Body of pancreas (tissue), 4 donors: ENCODE measurements at places on chromosomes 16 and 17. TPM values are rescaled to one million over a fixed set of nuclear protein-coding genes. Genes with fewer than 3 reads are reported as not detected.
A peak's percentile ranks its signal among the peaks of the same experiment; 100 is the strongest.

DNA sequence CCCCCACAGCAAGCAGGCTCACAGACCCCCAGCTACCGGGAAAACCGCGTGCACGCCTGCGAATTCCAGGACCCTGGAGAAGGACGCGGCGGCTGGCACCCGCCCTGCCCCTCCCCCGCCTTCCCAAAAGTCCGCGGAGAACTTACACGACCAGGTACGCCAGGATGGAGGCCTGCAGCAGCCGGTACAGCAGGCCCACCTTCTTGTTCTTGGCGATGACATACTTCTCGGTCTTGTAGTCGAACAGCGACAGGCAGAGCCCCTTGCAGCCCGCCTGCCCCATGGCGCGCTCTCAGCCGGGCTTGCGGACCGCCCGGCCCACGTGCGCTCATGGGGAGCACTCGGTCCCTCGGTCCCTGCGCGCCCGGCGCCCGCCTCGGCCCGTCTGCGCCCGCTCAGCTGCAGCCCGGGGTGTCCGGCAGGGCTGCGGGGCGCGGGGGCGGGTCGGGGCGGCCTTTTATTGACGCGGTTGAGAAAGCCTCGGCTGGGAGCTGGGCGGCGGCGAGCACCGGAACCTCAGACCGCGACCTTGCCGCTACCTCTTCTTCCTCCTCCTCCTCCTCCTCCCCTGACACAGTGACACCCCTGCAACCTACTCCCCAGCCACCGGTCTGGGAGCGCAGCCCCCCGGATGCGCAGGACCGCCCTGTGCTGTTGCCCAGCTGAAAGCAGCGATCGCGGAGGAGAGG, at the start of gene P2RX5:
P2RX5 (minus strand) TSS at position 433 of the 689 bp plus-strand sequence; CDS start at position 283, 150 bp downstream.
- DNase-seq, result no peak

DNA sequence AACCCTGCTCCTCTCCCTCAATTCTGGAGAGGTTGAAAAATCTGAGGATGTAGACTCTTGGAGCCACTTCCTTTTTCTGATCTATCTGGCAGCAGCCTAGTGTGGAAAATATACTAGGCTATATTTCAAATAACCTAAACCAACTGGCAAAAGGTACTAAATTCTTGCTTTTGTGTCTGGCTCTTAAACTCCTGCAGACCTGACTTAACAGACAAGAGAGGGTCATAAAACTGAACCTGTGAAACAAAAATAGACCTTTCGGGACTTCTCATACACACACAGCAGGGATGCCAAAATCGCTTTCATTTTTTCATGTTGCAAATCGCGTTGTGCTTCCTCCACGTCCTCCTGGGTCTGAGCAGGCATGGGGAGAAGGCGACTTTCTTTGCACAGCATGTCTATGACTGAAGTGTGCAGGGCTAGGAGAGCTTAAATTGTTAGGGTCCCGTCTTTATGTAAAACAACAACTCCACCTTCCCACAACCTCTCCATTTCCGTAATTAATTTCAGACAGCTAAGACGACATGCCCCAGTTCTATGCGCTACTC, 520.7 kb upstream of the PSMD7 start:
- no peak for DNase-seq

DNA sequence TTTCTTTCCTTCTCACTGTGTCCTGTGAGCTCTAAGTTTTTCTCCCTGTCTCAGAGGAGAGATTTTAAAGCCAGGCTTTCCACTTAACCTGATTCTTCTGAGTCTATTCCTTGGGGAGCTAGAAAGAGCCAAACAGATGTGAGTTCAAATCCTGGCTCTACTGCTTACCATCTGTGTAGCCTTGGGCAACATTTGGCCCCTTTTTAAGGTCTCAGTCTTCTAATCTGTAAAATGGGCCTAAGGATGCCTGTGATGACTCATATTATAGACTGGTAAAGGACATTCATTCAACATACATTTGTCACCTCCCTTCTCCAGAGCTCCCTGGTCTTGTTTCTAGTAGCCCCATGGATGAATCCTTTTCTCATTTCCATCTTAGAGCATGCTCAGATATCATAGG, 304.0 kb downstream of the SHISA9 start:
- no peak for DNase-seq

DNA sequence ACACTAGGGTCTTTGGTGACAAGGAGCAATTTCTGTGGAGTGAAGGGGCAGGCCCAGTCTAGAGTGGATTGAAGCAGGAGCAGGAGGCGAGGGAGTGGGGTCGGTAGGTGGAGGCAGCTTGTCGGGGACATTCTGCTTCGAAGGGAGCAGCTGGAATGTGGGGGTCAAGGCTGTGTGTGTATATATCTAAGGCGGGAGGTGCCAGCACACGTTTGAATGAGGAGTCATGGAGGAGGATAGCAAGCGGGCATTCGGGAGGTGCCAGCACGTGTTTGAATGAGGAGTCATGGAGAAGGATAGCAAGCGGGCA, 17.7 kb downstream of the NT5M start:
- DNase-seq, result no peak

- DNase-seq, result peak; percentile 77
Measured at GRCh38 chr16:87464691-87465300, 28.0 kb downstream of the ZCCHC14 start.

KRT16 gene
- total RNA-seq, result 1.6 TPM
